A673 (cell line): ENCODE measurements at places on chromosomes 16 and 17.

GRCh38 chr17:18017958-18018357, 21.0 kb downstream of the ATPAF2 start:
- DNase-seq = no peak
- H3K27ac ChIP-seq = no peak overlapping the region
- no peaks in the 10 kb centered on the region for H3K36me3 ChIP-seq
- H3K4me1 ChIP-seq = no peaks in the 10 kb centered on the region

GRCh38 chr16:10641953-10642949, 52.5 kb downstream of the TEKT5 start:
- H3K4me3 ChIP-seq = no peak overlapping the region
- no peaks in the 10 kb centered on the region for H3K27me3 ChIP-seq
- H3K4me1 ChIP-seq = no peaks in the 10 kb centered on the region
- no peak for DNase-seq
- no peaks in the 10 kb centered on the region for H3K36me3 ChIP-seq

DNA sequence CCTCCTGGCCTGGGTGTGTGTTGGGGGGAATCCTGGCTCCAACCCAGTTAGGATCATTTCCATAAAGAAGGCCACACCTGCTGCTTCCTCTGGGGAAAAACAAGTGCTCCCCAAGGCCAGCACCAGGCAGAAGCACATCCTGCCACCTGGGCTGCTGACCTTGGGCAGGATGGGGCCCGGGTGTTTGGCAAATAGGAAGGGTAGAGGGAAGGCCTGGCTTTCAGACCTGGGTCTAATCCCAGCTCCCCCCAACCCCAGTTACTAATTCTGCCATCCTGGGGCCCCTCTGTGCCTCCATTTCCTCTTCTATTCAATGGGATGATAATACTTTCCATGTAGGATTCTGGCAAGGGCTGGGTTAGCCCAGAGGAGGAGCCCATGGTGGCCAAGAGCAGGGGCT, 3.0 kb upstream of the NLRC5 start:
- H3K27ac ChIP-seq = no peak overlapping the region
- no peak overlapping the region for H3K4me3 ChIP-seq
- H3K27me3 ChIP-seq = no peaks in the 10 kb centered on the region
- H3K4me1 ChIP-seq = peaks cover 15% of the 10 kb centered on the region
- no peaks in the 10 kb centered on the region for H3K36me3 ChIP-seq
- no peak for DNase-seq

DNA sequence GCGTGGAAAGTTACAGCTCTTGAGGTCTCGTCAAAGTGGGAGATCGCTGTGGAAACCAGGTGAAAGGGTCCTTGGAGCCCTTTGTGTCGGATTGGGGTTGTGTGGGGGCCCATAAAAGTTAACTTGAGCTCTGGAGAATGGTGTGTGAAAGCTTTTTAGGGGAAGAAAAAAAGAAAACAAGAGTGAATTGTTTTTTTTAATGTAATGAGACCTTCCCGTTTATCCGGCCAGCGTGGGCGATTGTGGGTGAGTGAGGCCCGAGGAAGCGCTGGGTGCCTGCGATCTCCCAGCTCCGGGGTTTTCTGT, 150.6 kb downstream of the MSI2 start:
- no peaks in the 10 kb centered on the region for H3K36me3 ChIP-seq
- DNase-seq = no peak
- H3K27ac ChIP-seq = peak overlapping the region; percentile 87
- no peak overlapping the region for H3K4me3 ChIP-seq

DNA sequence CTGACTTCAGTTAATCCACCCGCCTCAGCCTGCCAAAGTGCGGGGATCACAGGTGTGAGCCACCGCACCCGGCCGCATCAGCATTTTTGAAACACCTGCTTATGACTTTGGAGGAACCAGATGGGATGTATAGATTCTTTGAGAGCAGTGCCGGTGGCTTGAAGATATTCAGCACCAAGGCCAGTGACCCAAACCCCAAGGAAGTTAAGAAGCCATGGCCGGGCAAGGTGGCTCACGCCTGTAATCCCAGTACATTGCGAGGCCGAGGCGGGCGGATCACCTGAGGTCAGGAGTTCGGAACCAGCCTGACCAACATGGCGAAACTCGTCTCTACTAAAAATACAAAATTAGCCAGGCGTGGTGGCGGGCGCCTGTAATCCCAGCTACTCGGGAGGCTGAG, 43.9 kb downstream of the TRARG1 start:
- H3K27me3 ChIP-seq = no peaks in the 10 kb centered on the region
- no peaks in the 10 kb centered on the region for H3K36me3 ChIP-seq
- DNase-seq = no peak
- H3K4me3 ChIP-seq = no peak overlapping the region
- H3K4me1 ChIP-seq = no peaks in the 10 kb centered on the region

- no peaks in the 10 kb centered on the region for H3K27me3 ChIP-seq
- DNase-seq = no peak
- no peak overlapping the region for H3K4me3 ChIP-seq
- H3K27ac ChIP-seq = no peak overlapping the region
- peaks cover 5% of the 10 kb centered on the region for H3K4me1 ChIP-seq
Measured at GRCh38 chr16:2924901-2925755, 13.4 kb downstream of the FLYWCH1 start.

DNA sequence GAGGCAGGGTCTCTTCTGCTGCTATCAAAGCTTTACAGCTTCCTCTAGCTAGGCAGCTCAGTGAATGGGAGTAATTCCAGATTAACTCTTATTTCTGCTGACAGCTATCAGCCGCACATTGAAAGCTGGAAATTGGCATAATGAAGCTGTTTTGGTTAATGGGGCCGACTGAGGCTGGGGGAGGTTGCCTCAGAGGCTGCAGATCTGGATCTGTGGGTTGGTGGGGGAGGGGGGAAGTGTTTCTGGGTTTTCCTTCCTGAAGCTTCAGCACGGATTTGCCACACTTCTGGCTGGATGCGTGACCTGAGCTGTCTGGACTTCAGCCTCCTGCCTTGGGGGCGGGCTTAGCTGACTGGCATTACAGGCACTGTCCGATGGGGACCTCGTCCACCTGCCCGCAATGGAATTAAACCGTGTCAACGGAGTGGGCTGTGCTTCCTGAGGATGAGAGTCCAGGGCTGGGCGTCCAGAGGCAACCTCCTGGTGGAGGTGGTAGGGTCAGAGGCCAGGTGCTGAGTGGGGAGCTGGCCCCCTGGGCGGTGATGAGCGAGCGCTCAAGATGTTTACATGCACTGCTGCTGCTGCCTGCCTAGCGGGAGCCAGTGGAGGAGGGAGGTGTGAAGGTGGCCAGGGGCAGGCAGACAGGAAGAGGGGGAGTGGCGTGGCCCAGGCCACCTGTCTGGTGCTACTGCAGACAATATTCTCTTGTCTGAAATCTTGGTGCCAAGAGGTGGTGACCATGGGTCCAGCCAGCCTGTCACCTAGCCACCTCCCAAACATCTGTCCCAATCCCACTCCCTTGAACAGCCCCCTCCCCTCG, 6.7 kb upstream of the ABCC3 start:
- H3K4me1 ChIP-seq = peaks cover 28% of the 10 kb centered on the region
- no peaks in the 10 kb centered on the region for H3K36me3 ChIP-seq
- DNase-seq = no peak
- no peak overlapping the region for H3K27ac ChIP-seq
- no peaks in the 10 kb centered on the region for H3K27me3 ChIP-seq

- H3K4me1 ChIP-seq = no peaks in the 10 kb centered on the region
- peak overlapping the region; percentile 26 for H3K4me3 ChIP-seq
- no peak for DNase-seq
- H3K27me3 ChIP-seq = peaks cover 14% of the 10 kb centered on the region
- no peak overlapping the region for H3K27ac ChIP-seq
- H3K36me3 ChIP-seq = no peaks in the 10 kb centered on the region
Measured at GRCh38 chr17:57045868-57046704, 39.0 kb upstream of the AKAP1 start.

DNA sequence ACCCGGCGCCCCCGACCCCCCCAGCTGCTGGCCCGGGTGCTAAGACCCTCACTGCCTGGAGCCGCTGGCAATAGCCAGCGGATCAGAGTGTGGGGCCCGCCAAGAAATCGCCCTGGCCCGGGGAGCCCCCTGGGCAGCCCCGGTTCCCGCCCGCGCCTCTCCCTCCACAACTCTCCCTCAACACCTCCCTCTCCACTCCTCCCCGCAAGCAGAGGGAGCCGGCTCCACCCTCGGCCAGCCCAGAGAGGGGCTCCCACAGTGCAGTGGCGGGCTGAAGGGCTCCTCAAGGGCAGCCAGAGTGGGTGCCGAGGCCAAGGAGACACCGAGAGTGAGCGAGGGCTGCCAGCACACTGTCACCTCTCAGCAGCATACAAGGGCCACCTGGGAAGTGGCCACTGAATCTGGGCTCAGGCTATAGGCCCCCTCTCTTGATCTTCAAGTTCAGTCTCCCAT, 385.5 kb downstream of the SEC14L1 start:
- H3K27me3 ChIP-seq = no peaks in the 10 kb centered on the region
- no peak overlapping the region for H3K4me3 ChIP-seq
- no peaks in the 10 kb centered on the region for H3K36me3 ChIP-seq
- DNase-seq = no peak
- no peak overlapping the region for H3K27ac ChIP-seq

DNA sequence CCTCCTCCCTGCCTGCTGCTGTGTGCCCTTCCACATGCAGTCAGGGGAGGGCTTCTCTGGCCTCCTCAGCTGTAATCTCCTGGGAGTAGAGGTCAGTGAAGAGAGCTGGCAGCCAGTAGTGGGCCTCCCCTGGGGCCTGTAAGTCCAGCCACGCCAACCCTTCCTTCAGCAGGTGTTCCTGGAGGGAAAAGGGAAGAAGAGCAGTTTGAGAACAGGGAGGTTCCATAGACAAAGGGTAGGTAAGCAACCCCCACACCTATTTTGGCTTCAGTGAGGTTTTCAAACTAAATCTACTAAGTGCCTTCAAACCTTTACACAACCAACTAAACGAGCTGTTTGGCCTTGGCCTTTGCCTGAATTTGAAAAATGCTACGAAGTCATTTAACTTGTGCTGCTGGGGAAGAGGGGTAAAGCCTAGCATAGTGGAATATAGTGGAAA, 14.2 kb downstream of the SNF8 start:
- H3K4me1 ChIP-seq = peaks cover 4% of the 10 kb centered on the region
- DNase-seq = no peak
- H3K36me3 ChIP-seq = peaks cover 94% of the 10 kb centered on the region
- no peaks in the 10 kb centered on the region for H3K27me3 ChIP-seq
- H3K27ac ChIP-seq = peak overlapping the region; percentile 61
- H3K4me3 ChIP-seq = no peak overlapping the region

- no peaks in the 10 kb centered on the region for H3K4me1 ChIP-seq
- H3K4me3 ChIP-seq = no peak overlapping the region
- peak; percentile 60 for DNase-seq
- no peak overlapping the region for H3K27ac ChIP-seq
- no peaks in the 10 kb centered on the region for H3K27me3 ChIP-seq
Measured at GRCh38 chr17:33520426-33521330, 227.6 kb upstream of the ASIC2 start.

DNA sequence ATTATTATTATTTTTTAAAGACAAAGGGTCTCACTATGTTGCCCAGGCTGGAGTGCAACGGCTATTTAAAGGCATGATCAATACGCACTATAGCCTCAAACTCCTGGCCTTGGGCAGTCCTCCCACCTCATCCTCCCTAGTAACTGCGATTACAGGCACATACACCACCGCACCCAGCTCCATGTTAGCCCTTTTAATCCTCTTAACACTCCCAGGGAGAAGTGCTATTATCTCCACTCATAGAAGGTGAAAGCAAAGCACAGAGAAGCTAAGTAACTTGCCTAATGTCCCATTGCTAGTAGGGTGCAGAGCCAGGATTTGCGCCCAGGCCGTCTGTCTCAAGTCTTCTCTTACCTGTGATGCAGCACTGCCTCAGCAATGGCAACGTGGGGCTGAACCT, 5.0 kb downstream of the HAS3 start:
- H3K4me3 ChIP-seq = no peak overlapping the region
- H3K27me3 ChIP-seq = no peaks in the 10 kb centered on the region
- H3K4me1 ChIP-seq = peaks cover 8% of the 10 kb centered on the region
- no peak for DNase-seq
- H3K36me3 ChIP-seq = peaks cover 3% of the 10 kb centered on the region
- H3K27ac ChIP-seq = no peak overlapping the region

DNA sequence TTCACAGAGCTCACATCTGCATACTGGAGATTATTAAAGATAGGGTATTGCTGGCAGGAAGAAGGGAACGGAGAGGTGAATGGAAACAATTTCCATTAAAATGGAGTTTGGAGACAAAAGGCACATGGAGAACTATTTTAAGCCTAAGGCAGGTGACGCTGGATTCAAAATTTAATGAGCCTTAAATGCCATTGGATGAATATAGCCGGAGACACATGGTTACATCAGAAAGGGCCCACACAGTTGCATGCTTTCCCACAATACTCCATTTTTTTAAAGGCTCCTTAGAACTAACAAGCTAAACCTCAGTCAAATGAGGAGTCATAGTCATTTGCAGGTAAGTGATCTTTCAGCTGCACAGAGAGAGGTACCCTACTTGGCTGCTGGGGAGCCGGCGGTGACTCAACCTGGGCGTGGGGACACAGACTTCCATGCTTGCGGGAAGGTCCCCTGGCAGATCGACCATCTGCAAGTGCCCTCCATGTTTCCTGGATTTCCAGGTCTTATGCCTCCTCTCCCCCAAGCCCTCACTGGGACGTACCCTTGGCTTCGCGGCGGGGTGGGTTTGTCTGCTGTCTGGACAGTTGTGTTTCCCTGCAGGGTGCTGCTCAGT, 259.2 kb downstream of the CBLN1 start:
- H3K4me3 ChIP-seq = no peak overlapping the region
- DNase-seq = no peak
- H3K27me3 ChIP-seq = peaks cover 64% of the 10 kb centered on the region
- no peaks in the 10 kb centered on the region for H3K36me3 ChIP-seq

DNA sequence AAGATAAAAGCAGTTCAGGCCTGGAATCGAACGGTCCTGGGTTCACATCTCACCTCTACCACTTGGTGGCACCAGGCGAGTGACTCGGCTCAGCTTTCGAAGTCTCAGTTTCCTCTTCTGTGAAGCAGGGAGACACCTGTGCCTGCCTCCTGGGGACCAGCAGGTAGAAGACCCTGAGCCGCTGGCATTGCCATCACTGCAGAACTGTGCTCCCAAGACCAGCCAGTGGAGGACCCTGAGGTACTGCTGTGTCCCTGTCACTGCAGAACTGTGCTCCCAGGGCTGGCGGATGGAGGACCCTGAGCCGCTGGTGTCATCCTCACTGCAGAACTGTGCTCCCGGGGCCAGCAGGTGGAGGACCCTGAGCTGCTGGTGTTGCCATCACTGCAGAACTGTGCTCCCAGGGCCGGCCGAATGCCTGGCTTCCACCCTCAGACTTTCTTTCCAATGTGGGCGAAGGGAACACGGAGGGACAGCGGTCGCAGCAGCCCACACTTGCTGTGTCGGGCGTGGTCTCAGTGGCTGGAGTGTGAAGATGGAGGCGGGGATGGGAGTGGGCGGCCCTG, 8.7 kb upstream of the SLC7A5 start:
- peaks cover 10% of the 10 kb centered on the region for H3K4me1 ChIP-seq
- no peak for DNase-seq
- no peaks in the 10 kb centered on the region for H3K27me3 ChIP-seq
- H3K36me3 ChIP-seq = no peaks in the 10 kb centered on the region
- H3K4me3 ChIP-seq = no peak overlapping the region
- H3K27ac ChIP-seq = no peak overlapping the region

- H3K36me3 ChIP-seq = peaks cover 78% of the 10 kb centered on the region
- H3K27ac ChIP-seq = no peak overlapping the region
- H3K4me3 ChIP-seq = no peak overlapping the region
- no peaks in the 10 kb centered on the region for H3K4me1 ChIP-seq
Measured at GRCh38 chr16:30724641-30725417, 23.4 kb upstream of the PHKG2 start.

GRCh38 chr16:641326-642188, at the start of gene MCRIP2:
Gene MCRIP2 (plus strand): TSS chr16:641828. CDS start chr16:641992, 164 bp downstream.
- H3K4me1 ChIP-seq = peaks cover 10% of the 10 kb centered on the region
- H3K27ac ChIP-seq = peak within 1 kb of the TSS; percentile 61
- peak within 1 kb of the TSS; percentile 77 for H3K4me3 ChIP-seq
- peak; percentile 72 for DNase-seq
